ENCODE measurements at places on chromosomes 13 and 19.

DNA sequence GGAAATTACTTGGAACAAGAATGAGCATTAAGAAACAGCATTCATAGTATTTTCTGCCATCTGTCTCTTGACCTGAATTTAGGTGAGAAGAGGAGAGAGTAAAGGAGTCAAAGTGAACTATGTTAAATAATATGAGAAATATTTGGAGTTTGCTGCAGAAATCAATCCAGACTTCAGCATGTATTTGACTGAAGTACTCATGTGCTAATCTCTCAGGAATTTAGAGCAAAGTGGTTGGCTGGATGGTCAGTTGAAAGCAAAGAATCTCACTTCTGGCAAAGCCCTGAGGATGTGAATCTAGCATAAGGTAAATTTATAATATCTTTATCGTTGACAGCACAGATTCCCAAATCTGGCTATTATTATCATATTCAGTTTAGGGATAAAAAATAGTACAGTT, 394.3 kb downstream of the PCDH17 start:
- no peak for DNase-seq

DNA sequence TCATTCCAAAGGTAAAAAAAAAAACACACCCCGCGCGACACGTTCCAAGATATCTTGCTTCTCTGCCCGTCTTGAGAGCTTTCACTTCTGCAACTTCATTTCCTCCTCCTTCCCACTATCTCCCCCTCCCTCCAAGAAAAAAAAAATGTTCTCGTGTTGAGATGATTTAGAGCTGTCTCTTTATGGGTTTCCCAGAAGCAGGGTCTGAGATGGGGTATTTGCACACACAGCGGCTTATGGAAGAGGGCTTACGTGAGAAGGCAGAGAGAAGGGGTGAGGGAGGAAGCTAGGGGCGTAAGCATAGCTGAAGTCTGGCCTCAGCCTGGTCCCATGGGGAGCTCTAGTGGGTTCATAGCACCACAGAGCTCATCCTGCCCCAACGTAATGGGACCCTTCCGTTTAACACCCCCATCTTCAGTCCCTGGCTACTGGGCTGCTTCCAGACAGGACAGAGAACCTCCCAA, 31.3 kb upstream of the USE1 start:
- DNase-seq, result no peak

DNA sequence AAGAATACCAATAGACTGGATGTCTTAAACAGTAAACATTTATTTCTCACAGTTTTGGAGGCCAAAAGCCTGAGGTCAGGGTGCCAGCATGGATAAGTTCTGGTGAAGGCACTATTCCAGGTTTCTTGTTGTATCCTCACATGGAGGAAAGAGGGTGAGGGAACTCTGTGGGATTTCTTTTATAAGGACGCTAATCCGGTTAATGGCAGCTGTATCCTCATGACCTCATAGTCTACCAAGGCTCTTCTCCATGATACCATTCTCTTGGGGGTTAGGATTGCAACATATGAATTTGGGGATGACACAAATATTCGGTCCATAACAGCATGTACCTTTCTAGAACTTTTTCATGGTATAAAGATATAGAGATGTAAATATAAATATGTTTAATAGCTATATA, 412.0 kb downstream of the LMO7 start:
- no peak for DNase-seq

GRCh38 chr13:27696731-27697130, 75.0 kb downstream of the POLR1D start:
- DNase-seq, result no peak

DNA sequence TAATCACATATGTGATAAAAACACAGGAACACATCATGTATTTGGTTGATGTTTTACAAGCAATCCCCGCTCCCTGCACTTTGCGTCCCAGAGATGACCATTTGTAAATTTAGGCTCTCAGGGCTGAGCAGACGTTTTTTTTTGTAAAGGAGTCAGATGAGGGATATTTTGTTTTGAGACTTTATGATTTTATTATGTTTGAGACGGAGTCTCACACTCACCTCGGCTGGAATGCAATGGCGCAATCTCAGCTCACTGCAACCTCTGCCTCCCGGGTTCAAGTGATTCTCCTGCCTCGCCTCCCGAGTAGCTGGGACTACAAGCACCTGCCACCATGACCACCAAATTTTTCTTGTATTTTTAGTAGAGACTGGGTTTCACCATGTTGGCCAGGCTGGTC, 1.4 kb downstream of the TLE6 start:
- no peak for DNase-seq

DNA sequence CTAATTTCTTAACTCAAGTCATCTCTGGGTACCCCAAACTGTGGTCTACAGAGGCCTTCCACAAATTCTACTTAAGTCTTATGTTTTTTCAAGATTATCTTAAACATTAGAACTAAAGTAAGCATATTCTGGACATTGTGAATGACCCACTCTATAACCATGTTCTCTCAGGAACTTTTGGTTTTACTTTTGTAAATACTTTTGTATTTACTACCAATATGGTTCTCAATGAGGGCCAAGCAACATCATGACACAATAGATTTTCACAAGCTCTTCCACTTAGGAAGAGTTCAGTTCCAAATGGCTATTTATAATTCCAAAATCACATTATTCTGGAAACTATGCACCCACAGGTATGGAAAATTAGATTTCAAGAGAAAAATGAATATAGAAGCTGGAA, 10.8 kb downstream of the DIAPH3 start:
- no peak for DNase-seq

- DNase-seq, result no peak
Measured at GRCh38 chr13:25761041-25761440, 290.8 kb downstream of the SHISA2 start.
